ENCODE measurements at places on chromosomes 3 and 15.

DNA sequence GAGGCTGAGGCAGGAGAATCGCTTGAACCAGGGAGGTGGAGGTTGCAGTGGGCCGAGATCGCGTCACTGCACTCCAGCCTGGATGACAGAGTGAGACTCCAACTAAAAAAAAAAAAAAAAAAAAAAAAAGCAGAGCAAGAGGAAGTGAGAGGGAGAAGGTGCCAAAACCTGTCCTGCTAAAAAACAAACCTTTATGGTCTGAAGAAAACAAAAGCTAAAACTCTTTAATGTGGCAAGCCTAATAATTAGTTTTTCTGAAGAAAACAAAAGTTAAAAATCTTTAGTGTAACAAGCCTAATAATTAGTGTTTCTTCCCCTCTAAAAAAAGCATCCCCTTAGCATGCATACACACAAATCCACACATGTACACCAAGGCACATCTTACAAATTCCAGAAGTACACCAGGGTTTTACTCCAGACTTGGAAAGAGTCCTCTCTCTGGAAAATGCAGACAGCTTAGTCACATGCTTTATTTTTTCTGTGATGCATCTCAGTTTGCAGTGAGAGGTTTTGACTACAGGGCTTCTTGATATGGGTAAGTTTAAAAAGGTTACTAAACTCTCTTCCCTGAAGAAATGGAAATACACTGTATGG lies 65.9 kb downstream of the HACD2 start:
- DNase-seq: no peak

DNA sequence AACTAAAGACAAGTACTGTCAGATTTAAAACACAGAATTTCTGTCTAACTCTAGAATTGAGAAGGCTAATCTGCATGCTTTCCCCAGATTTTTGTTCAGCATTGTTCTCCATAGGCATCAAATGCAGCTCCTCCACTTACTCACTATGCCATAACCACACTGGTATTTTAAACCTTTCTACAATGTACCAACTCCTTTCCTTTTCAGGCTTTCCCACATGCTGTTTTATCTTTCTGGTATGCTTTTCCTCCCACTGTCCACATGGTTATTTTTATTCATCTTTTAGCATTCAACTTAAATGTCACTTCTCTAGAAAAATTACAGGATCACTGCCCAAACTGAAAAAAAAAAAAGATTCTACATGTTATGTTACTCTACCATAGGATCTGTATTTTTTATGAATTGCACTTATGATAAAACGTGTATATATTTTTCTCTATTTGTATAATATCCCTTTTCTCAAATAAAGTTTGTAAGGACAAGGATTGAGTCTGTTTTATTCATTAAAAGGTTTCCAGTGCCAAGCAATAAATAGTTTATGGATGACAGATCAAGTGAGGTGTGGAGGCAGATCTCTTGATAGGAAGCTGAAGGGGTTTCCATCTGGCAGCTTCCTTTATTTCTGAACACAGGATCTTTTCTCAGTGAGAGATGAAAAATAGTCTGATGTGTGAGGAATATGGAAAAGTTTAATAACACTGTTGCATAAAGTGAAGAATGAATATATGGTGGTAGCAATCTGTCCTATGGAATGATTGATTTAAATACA lies 1064.5 kb downstream of the ZPLD1 start:
- peak; percentile 6 for DNase-seq

GRCh38 chr3:50266017-50266416 lies 2.9 kb upstream of the SEMA3B start:
- DNase-seq: no peak

DNA sequence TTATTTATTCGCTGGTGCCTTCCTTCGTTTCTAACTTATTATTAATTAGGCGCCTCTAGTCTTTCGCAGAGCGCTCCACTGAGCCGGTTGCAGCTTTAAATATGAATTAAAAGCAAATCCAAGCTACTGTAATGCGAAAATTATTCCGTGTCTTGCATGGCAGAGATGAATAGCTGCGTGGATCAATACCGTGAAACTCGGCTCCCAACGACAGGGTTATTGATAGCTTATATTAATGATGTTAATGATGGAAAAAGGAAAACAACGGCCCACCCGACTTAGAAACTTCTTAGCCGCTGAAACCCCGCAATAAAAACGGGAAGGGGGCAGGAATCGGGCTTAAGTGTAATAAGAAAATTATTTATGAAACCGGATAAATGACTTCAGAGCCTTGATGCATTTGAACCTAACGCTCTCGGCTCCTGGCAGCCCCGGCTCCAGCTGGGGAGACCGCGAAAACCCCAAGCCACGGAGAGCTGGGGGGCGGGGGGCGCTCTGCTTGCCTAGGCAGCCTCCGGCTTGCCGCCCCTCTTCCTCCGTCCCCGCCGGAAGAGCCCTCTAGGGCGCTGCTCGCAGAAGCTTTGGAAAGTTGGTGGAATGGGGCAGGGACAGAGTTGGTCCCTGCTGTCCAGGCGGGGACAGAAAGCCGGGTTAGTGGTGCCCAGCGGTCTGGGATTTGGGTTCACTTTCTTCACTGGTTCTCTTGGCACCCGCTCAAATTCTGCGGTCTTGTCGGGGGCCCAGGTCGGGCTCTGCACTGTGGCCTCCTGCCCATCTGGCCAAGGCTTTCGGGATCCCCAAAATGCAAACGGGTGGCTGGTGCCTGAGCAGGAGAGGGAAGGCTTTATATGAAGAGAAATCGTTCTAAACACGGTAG lies 7.7 kb upstream of the ONECUT1 start:
- no peak for DNase-seq

DNA sequence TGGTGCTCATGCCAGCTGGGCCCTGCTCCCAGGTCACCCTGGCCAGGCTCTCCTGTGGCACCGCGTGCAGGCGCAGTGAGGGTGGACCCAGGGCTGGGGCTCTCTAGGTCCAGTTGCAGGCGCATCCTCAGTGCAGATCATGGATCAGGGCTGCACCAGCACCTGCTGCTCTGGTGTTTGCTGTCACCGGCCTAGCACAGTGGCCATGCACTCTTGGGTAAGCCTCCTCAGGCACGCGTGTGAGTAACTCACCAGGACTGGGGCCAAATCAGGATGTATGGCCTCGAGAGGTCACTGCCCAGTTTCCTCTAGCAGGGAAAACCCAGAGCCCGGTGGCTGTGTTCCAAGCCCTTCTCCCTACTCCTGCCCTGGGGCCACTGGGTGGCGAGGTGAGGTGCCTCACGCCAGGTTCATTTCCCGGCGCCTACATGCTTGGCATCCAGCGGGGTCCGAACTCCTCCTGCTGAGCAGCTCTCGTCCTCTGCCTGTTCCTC lies 45.5 kb upstream of the SLC41A3 start:
- no peak for DNase-seq

DNA sequence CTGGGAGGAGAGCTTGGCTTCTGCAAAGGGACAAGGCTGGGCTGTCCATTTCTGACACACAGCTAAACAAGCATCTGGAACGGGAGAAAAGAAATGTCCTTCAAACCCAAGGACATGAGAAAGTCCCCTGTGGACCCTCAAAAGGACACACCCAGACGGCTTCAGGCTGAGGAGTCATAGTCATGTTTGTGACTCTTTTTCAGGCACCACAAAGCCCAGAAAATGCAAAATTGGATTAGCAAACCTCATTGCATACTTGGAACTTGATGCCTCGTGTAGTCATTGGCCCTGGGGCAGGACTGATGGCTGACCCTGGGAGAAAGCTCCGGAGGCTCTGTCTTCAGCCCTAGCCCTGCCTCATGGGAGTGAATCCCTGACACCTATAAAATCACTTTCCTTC lies 21.5 kb downstream of the FAM174B start:
- DNase-seq: no peak

GRCh38 chr3:136733317-136733833 lies 18.8 kb downstream of the STAG1 start:
- no peak for DNase-seq
